ENCODE measurements at places on chromosomes 16 and 17.

DNA sequence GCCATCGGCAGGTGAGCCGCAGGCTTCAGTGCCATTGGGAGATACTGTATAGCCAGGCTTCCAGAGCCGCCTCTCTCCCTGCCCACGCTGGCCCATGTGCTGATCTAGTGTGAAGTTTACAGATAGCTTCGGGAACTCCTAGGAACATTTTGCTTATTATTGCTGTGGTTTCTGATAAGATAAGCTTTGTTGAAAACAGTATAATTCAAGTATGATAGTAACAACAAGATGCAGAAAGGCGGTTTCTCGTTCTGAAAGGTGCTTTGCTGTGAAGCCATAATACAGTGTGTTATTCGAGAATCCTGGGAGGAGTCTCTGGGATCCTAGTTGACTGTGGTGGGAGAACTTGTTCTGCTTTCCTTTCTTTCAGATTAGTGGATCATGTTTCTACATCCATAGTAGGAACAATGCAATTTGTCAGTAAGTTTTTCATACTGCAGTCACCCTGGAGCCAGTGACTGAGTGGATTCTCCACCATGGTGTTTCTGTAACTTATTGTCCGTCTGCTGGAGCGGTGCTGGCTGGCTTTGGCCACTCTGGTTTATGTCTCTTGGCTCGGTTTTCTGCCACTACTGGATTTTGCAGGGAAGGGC, 31.5 kb downstream of the RAB11FIP3 start:
- DNase-seq, result no peak

DNA sequence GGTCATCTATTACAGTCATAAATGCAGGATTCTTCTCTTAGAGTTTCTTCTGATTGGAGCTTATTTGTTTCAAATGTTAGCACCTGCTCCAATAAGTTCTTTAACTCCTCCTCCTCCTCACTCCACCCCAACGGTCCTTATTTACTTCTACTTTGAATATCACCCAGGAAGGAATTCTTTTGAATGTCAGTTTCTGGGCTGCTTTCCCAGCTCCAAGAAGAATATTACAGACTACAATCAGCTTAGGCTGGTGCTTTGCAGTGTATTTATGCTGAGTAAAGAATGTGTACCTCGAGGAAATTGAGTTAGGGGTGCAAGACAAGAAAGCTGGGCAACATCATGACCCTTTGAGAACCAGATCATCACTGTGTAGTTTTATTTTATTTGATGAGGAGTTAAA, 30.8 kb downstream of the MAP3K3 start:
- DNase-seq, result no peak

DNA sequence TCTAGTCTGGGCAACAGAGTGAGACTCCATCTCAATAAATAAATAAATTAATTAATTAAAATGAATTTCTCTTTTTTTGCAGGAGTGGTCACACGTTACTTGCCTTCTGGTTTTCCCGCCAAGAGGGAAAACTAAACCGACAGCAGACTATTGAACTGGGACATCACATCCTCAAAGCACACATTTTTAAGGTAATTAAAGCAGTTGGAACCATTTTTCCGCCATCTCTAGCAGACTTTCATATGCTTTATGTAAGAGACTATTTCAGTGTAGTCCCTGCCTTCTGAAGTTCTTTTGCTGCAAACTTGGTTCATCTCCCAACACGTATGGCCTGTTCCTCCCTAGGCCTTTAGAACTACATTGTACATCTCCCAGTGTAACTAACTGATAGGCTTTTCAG, 66.5 kb downstream of the CYB561 start:
- no peak for DNase-seq

GRCh38 chr17:40104594-40105486, 4.5 kb upstream of the NR1D1 start:
- no peak for DNase-seq

GRCh38 chr16:78096386-78096785, 3.1 kb upstream of the WWOX start:
- DNase-seq, result no peak

DNA sequence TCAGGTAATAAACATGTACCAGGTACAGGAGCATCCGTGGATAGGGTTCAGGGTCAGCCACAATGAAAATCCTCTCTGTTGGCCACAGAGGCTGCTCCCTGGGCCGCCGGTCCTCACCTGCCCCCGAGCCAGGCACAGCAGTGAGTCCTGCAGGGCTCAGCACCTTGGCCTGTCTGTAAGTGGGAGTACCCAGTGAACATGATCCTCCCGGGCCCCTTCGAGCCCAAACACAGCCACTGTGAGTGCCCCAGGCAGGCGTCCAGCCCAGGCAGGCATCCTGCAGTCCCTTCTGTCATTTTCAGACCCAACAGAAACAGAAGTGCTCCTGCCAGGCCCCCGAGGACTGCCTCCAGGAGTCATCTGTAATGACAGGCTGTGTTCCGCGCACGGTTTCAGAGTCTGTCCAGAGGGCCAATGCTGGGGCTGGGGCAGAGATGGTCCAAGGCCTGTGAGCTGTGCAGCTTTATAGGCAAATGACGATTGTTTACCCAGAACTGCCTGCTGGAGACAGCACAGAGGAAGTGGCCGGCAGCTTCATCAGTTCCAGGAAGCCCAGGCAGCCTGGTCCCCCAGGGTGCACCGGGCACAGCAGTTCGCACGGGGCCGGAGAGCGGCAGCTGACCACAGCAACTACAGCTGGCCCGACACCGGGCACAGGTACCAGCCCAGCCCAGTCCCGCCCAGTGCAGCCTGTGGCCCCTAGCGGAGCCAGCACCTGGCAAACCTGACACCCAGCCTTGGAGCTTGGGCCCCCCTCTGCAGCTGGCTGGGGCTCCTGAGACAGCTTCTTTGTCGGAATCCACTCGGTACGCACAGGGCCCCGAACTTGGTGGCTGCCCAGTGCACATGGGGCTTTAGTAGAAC, 13.2 kb downstream of the SLC7A5 start:
- DNase-seq, result peak; percentile 69
